Epithelial cell of prostate (primary cell): ENCODE measurements at places on chromosomes 6 and 20.

DNA sequence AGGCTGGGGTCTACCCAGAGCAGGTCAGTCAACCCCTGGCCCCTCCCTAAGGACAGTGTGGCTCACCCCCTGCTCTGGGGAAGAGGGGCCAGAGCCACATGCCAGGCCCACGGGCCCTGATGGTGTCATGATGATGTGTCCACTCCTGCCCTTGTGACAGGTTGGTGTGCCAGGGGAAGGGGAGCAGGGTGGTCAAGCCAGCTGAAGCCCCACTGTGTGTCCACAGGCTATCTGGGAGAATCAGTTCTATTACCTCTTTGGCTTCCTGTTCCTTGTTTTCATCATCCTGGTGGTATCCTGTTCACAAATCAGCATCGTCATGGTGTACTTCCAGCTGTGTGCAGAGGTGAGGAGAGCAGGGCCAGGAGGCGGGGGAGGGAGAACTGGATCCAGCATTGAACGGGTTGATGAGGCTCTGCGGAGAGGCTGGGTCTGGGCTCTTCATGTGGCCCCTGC, 47.7 kb downstream of the PLAGL2 start:
- DNase-seq: no peak

- no peak for DNase-seq
These were observed 669 bp downstream of the PDCD2 start for GRCh38 chr6:170583756-170584180.

DNA sequence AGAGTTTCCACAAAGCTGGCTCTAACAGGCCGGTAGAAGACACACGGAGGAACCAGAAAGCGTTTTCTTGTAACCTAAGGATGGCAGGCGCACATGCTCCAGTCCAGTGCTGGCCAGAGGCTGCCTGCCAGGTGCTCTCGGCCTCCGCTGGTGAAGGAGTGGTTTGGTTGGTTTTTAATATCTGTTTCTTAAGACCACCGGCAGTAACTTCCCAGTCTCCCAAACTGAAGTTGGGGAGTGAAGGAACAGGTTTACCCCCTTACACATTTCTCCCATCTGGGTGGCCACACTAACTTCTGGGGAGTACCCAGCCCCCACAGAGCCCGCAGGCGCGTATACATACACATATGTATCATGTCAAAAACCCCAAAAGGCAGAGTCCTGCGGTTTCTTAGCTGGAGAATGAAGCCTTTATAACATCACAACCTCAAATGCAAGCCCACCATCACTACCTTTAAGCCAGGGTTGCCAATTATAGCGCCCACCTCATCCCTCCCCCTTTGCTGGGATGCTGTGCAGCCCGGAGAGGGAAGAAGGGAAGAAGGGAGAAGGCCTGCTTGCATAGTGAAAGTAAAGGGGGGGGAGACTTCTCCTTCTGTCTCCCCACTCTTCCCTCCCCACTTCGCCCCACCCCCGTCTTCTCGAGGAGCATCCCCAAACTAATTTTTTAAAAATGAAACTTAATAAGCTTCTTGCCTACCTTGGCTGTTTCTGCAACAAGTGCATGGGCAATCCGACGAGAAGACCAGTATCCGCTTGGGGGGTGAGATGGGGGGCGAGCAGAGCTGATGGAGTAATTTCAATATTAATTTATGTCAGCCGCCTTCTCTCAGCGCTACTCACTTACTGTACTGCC, 1.0 kb downstream of the TRERF1 start:
- DNase-seq: no peak

GRCh38 chr6:26312096-26312463, 52.9 kb upstream of the BTN3A2 start:
- DNase-seq: no peak

- DNase-seq: no peak
These were observed 90.8 kb upstream of the FOXP4 start for GRCh38 chr6:41455410-41455809.

DNA sequence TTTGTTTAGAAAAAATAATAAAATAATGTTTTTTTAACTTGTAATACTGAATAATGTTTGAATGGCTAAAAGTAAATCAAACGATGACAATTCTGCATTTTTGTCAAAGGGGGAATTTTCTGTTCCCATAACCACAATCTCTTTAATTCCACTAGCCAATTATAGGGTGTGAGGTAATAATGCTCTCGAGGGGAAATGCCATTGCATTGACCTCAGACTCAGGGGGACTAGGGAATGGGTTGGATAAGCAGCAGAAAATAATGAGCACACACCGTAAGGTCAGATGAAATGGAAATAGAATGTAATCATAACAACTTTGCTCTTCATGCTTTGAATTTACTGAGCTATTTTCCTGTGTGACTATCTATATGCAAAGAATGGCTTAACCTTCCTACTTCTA, 584.7 kb downstream of the RFPL4B start:
- DNase-seq: no peak

DNA sequence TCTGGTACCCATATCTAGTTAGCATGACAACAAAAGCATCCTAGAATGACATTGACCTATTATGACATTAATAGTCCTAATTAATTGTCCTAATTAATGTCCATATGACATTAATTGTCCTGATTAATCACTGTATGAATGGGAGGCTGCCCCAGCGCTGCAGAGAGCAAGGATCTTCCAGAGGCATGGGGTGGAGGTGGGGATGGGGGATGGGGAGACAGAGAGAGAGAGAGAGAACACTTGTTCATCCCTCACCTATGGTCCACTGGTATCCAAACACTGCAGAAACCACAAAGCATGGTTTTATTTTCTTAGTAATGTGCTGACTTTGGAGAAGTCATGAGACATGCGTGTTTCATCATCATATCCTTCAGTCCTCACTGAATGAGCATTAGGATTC, 235.1 kb downstream of the FNDC1 start:
- no peak for DNase-seq

- no peak for DNase-seq
These were observed 407.7 kb downstream of the CDH26 start for GRCh38 chr20:60365882-60366281.

DNA sequence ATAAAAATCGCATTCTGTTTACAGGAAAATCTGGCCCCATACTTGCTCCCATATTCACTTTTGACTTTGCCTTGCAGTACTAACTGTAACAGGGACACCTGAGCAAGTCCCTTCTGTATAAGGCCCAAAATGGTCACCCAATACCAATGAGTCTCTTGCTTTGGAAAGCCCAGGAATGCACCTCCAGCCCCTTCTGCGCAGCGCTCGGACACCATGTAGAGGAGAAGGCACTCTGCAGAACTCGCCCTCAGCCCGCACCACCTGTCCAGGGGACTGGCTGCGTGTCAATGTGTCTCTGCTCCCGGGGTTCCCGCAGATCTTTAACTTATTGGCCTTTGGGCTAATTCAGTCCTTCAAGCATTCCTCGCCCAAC, 746 bp upstream of the PRND start:
- no peak for DNase-seq

- no peak for DNase-seq
These were observed 297.6 kb downstream of the ZNF217 start for GRCh38 chr20:53296025-53296424.

GRCh38 chr6:117531346-117531745, 48.9 kb downstream of the DCBLD1 start:
- DNase-seq: no peak

GRCh38 chr6:47413752-47414422, 63.7 kb upstream of the CD2AP start:
- DNase-seq: no peak

DNA sequence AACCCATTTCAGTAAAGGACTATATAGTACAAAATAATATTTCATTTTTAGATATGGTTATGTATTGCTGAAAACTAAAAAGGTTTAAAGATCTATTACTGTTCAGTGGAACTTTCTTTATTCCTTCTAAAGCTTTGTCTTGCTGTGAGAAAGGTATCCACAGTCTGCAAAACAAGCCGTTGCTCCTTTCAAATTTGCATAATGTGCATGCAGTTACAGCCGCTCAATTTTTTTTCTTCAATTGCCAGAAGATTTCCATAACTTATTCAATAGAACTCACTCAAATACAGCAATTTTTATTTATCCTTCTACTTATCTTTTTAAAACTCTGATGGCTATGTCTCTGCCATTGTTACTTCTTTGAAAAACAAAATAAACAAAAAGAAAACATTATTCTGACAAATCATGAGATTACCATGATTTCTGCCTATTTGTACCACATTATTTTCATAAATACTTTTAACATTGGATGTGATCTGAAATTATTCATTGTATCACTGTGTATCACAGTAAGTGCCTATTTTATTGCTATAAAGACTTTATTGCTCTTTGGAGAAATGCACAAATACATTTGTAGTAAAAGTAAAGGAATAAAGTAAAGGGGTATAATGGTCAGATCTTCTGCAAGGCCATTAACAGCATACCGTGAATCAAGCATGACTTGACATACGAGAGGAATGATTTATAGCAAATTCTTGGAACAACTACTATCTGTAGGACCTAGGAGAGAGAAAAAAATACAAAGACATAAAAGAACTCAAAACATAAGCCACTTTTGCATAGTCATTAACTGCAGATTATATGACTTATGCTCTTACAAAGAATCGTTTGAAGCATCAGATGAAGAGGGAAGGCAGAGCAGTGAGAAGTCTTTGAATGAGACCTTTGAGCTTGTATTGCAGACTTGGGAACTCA, 29.6 kb upstream of the HBS1L start:
- no peak for DNase-seq

GRCh38 chr20:9510911-9511310, 3.5 kb upstream of the LAMP5 start:
- no peak for DNase-seq

DNA sequence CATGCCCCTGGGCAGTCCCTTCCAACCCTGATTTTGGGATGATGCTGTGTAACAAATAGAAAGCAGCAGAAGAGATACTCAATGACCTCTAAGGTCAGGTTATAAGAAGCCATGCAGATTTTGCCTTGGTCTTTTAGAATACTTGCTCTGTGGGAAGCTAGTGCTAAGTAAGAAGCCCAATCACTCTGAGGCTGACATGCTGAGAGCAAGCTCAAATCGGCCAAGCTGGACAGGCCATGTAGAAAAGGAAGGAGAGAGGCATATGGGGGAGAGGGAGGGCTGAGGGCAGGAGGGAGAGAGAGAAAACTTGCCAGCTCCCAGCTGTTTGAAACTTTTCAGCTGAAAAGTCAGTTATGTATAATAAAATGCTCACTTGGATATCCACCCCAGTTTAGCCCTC, 1021.6 kb upstream of the MAP3K7 start:
- DNase-seq: no peak

DNA sequence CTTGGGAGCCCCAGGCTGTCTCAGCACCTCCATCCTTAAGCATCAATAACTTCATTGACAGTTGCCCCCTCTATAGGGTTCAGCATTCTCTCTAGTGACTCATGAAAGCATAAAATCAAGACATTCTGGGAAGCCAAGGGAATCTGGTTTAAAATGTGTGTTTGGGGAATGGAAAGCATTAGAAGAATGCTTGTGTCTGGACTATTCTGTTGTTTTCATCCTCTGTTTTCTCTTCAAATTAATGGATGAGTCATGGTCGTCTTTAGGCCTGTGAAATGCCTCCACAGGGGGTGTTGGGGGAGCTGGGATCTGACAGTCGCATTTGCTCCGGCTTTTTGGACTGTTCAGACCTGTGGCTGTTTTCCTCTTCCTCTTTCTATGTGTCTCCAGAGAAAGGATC, 279.7 kb downstream of the CDC5L start:
- no peak for DNase-seq

- no peak for DNase-seq
These were observed 92.6 kb downstream of the JARID2 start for GRCh38 chr6:15338476-15338875.

GRCh38 chr6:99821164-99821563, 172.9 kb downstream of the MCHR2 start:
- no peak for DNase-seq

GRCh38 chr20:53428588-53428987, 165.1 kb downstream of the ZNF217 start:
- DNase-seq: no peak

DNA sequence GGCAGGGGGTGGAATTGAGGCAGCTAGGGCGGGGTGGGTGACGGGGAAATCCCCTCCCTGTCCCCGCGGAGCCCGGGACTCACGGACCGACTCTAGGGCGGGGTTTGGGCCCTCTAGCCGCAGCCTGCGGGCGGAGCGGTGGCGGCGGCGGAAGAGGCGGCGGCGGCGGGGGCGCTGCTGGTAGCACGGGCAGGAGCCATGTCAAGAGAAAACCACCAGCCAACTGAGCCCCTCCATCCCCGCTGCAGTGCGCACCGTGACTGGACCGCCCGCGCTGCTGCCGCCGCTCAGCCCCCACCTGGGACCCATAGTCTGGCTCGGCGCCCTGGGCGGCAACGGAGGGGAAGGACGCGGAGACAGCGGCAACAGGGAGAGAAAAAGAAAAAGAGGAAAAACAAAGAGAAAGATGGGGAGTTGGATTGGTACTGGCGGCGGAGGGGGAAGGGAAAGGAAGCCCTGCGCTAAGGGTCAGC, 1.2 kb upstream of the C6orf62 start:
- DNase-seq: no peak
